DMS53 (cell line): ENCODE measurements at places on chromosomes 1 and 21.

- peak; percentile 45 for DNase-seq
Observed at GRCh38 chr1:166974647-166975345, 544 bp downstream of the ILDR2 start.

DNA sequence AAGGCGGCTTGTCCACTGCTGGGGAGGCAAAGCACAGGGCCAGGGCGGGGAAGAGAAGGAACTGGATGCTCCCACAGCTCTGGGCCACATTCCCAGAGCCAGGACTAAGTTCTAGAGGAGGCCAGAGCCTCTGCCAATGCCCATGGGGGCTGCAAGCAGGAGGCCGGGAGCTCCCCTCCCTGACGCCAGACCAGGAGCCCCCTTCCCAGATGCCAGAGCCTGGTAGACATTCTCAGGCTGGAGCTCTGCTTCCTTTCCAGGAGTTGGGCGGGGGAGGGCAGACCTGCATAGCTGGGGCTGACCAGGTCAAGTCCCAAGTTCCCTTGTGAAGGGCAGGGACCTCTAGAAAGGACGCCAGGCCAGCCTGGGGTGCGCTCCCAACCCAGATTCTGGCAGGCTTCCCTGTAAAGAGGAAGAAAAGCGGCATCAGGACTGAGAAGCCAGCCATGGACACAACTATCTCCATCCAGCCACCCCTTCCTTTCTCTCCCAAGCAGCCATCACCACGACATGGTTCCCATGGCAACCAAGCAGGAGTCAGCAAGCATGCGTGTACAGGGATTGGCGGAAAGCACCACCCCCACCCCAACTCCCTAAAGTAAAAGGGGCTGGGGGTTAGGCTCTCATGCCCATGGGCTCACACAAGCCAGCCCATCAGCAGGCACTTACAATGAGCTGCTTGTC is 13.4 kb downstream of the KIF21B start:
- peak; percentile 29 for DNase-seq

GRCh38 chr1:20555025-20555757 is 2.8 kb downstream of the FAM43B start:
- DNase-seq = no peak

DNA sequence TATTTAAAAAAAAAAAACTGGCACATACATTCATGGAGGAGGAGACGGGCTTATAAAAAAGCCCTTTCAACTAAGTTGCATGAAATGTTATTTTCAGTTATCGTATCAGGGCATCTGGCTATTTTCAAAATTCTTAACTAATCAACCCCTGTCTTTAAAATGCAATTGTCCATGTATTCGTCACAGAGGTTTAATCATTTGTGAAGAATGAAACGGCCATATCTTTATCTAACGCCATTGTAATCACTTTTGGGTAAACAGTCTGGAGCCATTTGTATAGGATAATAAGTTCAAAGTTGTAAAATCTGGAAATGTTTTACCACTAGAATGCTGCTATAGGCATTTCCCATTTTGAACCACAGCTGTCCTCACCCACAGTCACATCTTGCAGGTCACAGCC is 30.4 kb downstream of the SLC30A10 start:
- DNase-seq = no peak

GRCh38 chr1:150906329-150906728 is 19.4 kb downstream of the CTXND2 start:
- peak; percentile 68 for DNase-seq

DNA sequence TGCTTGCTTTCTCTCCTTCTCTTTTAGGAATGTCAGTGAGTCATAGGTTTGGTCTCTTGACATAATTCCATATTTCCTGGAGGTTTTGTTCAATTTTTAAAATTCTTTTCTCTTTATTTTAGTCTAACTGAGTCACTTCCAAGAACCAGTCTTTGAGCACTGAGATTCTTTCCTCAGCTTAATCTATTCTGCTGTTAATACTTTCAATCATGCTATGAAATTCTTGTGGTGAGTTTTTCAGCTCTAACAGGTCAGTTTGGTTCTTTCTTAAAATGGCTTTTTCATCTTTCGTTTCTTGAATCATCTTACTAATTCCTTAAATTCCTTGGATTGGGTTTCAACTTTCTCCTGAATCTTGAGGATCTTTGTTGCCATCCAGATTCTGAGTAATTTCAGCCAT is 321.0 kb downstream of the PTBP2 start:
- DNase-seq = no peak

DNA sequence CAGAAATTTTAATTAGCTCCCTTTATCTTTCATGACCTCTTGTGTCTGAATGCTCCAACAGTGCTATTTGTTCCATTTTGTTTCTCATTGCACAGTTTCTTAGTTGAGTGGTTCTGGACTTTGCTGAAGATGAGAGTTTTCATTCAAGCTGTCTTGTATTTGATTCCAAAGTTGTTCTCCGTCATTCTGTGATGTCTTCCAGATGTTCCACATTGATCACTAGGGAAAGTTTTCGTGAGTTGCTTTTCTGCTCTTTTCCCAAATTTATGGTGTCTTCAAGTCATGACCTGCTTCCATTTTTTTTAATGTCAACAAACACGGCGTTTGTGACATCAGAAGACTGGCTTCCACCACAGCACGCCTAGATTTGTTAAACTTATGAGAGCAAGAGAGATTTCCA is 575.5 kb downstream of the MRPL39 start:
- DNase-seq = no peak

GRCh38 chr1:25473653-25474225 is 43.0 kb downstream of the MACO1 start:
- DNase-seq = no peak

- peak; percentile 8 for DNase-seq
Observed at GRCh38 chr1:116472431-116472961, 98.3 kb downstream of the CD58 start.

DNA sequence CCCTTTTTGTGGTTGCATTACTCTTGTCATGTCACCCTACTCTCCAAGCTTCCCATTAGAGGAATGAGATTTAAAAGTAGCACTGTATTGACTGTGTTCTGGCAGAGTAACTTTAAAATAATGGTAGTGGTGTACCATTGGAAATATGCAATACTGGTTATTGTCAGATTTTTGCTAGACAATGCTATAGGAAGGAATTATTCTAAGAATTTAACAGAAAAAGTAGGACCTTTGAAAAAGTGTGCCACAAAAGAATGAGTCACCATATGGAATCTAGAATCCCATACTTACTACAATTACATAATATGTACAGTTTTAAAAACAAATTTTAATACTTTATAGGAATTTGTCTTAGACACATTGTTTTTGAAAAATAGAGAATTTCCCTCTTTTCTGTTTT is 13.8 kb downstream of the MIER1 start:
- no peak for DNase-seq

GRCh38 chr1:32988665-32989064 is 24.1 kb upstream of the RNF19B start:
- DNase-seq = no peak

- DNase-seq = no peak
Observed at GRCh38 chr1:47914218-47914938, 82.8 kb downstream of the TRABD2B start.

GRCh38 chr1:245999697-246000637 is 507.1 kb downstream of the SMYD3 start:
- no peak for DNase-seq

GRCh38 chr1:201643835-201644104 is 104.8 kb downstream of the NAV1 start:
- no peak for DNase-seq

GRCh38 chr1:181075766-181076350 is 12.6 kb upstream of the IER5 start:
- DNase-seq = no peak

DNA sequence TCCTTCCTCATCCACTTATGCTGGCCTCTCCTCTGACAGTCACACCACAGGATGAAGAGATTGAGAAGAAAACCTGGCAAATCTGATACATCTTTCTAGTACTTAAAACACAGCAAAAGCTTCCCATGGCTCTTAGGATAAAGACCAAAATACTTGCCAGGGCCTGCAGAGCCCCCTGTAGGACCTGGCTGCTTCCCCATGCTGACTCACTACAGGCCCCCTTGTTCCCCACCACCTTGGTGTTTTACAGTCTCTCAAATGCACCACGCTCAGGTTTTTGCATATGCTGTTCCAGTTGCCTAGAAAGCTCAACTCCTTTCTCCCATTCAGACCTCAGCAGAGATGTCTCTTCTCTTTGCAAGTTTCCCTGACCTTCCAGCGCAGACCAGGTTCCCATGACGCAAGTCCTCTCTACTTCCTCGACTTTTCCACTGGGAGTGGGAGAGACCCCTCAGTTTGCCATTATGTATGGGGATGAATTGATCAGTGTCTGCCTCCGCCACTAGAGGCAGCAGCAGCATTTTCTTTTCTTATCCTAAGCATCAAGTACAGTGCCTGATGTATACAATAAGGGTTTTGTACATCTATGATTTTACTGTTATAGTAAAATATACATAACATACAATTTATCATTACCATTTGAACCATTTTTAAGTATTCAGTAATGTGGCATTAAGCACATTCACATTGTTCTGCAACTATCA is 113.8 kb upstream of the C8B start:
- peak; percentile 37 for DNase-seq

DNA sequence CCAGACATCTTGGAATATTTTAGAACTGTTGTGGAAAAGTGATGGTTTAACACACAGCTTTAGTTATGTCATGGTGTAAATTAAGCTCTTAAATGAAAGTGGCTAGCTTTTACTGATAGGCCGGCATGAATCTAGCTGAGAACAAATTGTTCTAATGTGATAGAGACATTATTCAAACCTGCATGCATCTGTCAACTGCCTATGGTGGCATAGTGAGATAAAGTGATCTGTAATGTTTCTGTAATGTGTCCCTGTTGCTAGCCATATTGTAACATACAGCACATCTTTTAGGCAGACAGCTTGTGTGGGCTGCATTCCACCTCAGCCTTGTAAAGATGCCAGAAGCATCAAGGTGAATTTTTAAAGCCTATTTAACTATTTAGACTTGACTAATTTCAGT is 16.0 kb downstream of the LRIG2 start:
- DNase-seq = no peak

- no peak for DNase-seq
Observed at GRCh38 chr1:18965206-18966173, 9.0 kb upstream of the IFFO2 start.

DNA sequence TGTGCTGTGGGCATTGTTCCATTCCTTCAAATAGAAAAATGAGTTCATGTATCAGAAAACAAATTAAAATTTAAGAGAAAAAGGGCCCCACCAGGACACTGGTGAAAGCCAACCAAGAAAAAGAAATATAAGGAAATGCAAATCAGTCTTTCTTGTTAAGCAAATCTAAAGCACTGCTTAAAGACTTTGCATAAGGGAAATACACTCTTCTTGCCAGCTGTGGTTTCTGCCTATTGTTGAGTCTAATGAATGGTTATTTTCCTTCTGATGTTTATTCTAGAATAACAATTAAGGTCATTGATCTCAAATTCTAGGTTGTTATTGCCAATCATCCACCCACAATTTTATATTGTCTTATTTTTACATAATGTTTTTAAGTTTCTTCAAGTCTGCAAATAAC is 158.6 kb upstream of the SNX7 start:
- no peak for DNase-seq

GRCh38 chr1:220526294-220526693 is 1.6 kb upstream of the MARK1 start:
- DNase-seq = peak; percentile 22

DNA sequence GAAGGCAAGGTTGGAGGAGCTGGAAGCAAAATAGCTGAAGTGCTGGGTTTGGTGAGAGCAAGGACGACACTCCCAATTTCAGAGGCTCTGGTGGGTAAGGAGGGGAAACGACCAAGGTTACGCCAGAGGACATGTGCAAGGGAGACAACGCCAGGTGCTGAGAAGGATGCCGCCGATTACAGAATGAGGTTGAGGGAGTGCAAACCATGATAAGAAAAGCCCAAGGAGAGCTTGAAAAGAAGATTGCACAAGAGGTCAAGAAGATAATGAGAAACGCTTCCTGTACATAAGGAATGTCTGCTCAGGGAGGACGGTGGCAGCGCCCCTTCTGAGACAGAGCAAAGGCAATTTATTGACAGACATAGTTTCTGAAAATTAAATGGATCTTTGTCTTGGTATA is 382.0 kb upstream of the PROX1 start:
- DNase-seq = no peak

GRCh38 chr1:51784997-51785421 is 93.5 kb downstream of the NRDC start:
- DNase-seq = no peak

GRCh38 chr1:84587099-84587498 is 12.9 kb upstream of the CTBS start:
- DNase-seq = no peak

- DNase-seq = no peak
Observed at GRCh38 chr1:227058321-227058751, 118.2 kb downstream of the COQ8A start.

GRCh38 chr1:20357796-20358195 is 67.1 kb downstream of the VWA5B1 start:
- DNase-seq = no peak

DNA sequence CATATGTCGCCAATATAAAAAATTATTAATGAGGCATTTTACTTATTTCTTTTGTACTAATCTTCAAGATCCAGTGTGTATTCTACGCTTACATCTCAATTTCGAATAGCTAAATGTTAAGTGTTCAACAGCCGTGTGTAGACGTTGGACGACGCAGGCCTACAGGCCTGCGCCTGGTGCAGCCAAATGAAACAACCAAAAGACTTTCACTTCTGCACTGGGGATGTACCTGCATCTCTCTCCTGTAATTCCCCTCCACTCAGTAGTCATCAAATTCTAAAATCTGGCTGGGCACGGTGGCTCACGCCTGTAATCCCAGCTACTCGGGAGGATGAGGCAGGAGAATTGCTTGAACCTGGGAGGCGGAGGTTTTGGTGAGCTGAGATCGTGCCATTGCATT is 76.8 kb upstream of the HNRNPU start:
- DNase-seq = no peak

- DNase-seq = no peak
Observed at GRCh38 chr1:116453906-116454305, 80.9 kb downstream of the ATP1A1 start.

- DNase-seq = no peak
Observed at GRCh38 chr1:203911806-203912205, 50.4 kb downstream of the SNRPE start.
